ENCODE measurements at places on chromosomes 3 and 15.

DNA sequence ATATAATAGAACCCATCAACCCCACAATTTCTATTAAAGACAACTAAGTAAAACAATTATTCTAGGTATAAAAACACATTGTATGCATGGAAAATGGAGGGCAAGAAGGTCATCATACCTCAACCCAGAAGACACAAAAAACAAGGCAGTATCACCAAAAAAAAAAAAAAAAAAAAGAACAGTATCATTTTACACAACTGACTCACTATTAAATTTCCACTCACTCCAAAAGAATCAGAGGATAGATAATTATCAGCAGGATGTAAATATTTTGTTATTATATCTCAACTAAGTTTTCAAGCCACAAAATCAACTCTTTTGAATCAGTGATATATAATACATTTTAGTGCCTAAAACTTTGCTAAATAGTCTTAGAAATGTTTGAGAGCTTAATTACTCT lies 55.0 kb downstream of the CLASP2 start:
- DNase-seq = no peak

DNA sequence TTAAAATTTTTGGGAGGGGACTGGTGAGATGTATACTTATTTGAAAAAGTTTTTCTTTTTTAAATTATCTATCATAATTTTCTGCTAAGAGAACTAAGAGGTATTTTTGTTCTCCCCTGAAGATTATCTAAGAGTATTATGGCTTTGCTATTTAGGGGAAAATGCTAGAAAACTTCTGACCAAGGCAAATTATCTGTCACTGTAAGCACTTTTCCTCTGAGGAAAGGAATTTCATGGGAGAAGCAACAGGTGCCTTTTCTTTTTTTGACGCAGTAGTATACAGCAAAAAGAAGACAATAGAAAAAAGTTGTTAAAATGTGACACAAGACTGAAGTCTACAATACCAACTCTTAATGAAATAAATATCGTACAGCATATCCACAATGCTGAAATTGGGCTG lies 201.6 kb upstream of the NANOGP8 start:
- no peak for DNase-seq

- no peak for DNase-seq
Observed at GRCh38 chr15:38285456-38285855, 32.8 kb downstream of the SPRED1 start.

DNA sequence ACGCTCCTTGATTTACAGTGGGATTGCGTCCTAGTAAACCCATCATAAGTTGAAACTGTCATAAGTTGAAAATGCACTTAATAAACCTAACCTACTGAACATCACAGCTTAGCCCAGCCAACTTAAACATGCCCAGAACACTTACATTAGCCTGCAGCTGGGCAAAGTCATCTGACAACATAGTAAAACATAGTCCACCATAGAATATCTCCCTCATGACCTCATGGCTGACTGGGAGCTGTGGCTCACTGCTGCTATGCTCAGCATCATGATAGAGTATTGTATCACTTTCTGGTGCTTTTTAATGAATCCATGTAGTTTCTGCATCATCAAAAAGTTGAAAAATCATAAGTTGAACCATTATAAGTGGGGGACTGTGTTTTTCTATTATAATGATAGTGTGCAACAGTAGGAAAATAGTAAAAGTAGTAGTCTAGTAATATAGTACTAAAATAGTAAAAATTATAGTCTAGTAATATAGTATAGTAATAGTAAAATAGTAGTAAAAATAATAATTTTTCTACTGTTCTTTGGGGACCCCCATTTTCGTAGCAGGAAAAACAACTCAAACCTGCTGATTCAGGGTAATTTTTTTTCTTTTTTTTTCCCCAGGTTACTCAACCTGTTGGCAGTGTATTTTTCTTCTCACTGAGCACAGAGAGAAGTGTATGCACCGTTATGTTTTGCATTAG lies 233.5 kb downstream of the MYRIP start:
- no peak for DNase-seq

DNA sequence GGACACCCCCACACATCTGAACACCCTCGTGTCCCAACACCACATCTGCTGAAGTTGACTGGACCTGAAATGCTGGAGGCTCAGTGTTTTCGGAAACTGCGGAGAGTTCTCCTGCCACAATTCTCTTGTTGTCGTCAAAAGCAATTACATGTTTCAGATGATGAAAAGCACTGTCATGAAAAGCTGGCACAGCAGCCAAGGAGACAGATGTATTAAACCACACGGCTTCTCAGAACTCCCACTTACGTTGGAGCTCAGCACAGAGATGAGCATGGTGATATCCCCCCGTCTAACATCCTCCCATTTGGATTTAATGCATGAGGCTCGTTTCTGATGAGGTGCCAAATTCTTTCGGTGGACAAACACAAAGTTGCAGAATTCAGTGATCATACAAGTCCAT lies 180.1 kb downstream of the RORA start:
- DNase-seq = no peak

GRCh38 chr3:136982520-136983138 lies 24.8 kb downstream of the IL20RB start:
- no peak for DNase-seq

- no peak for DNase-seq
Observed at GRCh38 chr3:103953796-103954195, 1412.9 kb upstream of the ALCAM start.

GRCh38 chr3:185297867-185298266 lies 44.0 kb upstream of the EHHADH start:
- peak; percentile 65 for DNase-seq

GRCh38 chr15:60605879-60606307 lies 127.0 kb upstream of the ICE2 start:
- DNase-seq = no peak

- DNase-seq = no peak
Observed at GRCh38 chr3:18027161-18027939, 284.9 kb upstream of the TBC1D5 start.

DNA sequence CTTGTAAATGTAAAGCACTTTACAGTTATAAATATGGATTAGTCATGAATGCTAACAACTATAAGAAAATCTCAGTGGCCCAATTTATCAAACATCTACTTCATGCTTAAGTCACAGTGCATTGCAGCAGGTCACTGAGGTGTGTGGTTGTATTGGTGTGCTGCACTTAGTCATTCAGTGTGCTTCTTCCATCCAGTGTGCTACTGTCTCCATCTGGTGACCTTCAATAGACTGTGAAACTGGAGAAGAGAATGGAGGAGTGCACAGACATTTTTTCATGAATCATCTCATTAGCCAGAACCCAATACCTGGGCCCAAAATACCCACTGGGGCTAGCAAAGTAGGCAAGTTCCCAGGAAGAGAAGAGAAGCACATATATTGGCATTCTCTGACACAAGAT lies 199.6 kb downstream of the SHOX2 start:
- DNase-seq = no peak

GRCh38 chr15:67127331-67127664 lies 61.9 kb downstream of the SMAD3 start:
- DNase-seq = no peak

DNA sequence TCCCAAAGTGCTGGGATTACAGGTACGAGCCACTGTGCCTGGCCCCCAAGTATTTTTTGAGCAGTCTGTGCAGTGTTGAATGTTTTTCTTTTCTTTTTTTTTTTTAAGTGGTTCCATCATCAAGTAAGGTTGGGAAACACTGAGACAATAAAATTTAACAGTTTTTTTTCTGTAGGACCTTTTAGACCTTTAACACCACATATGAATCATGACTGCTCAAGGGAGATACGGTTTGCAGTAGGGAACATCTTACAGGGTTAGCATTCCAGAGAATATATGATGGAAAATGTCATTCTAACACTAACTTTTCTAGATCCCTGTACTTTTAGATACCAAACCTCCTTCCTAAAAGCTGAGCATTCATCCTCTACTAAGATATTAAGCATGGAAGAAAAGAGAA lies 41.7 kb downstream of the SNX4 start:
- no peak for DNase-seq

DNA sequence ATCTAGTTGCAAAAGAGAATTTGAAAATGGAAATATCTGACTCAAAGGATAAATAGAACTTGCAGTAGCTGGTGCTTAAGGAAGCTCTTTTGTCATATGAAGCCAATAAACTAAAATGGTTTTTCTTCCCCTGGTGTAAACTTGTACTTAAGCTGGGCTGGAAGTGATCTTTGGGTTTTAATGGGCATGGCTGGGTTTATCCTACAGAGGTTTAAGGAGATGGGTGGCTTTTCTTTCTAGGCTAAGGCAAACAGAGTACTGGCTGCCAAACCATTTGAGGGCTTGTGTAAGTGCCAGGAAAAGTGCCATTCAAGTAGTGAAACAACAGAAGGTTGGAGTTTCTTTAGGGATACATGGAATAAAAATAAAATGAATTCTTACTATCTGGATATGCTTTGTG lies 12.1 kb upstream of the UTS2B start:
- no peak for DNase-seq

GRCh38 chr3:83460052-83460451 lies 1498.7 kb upstream of the CADM2 start:
- DNase-seq = no peak

DNA sequence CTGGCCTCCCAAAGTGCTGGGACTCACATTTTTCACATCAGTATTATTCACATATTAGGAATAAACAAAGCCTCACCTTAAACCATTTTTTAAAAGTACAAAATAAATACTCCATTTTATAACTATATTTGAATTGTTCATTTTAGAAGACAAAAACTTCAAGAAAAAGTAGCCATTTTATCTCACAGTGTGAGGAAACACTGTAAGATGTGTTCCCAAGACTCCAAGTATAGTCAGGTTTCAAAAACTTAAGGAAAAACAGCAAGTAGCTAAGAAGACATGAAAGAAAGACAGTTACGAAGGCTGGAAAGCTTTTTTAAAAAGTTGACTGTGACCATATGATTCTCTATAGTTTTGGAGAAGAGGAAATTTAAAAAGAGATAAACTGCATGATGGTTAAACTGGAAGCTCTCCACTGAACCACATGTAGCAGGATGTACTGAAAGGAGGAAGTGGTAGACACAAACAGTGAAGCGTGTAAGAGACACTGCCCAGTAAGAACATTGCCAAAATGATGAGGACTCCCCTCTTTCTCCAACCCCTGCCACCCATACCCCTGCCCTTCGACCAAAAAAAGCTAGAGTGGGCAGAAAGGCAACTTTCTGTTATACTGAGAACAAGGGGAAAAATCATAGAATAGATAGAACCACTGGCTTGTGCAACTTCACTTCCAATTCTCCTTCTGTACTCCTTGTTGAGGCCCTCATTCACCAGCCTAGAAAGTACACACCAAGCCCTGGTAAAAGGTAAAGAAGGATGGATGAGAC lies 6.2 kb upstream of the TMF1 start:
- DNase-seq = no peak

GRCh38 chr3:174125267-174125824 lies 727.8 kb downstream of the NLGN1 start:
- DNase-seq = no peak

Data from hematopoietic multipotent progenitor cell treated with erythropoietin and hydrocortisone succinate and interleukin-3 and kit ligand, for 15 days (in vitro differentiated cells).